ENCODE measurements at places on chromosomes 12 and 14.

GRCh38 chr12:130178282-130178681 lies 16.0 kb downstream of the FZD10 start:
- DNase-seq, result no peak

GRCh38 chr12:13126494-13126893 lies 23.0 kb upstream of the GSG1 start:
- DNase-seq, result no peak

DNA sequence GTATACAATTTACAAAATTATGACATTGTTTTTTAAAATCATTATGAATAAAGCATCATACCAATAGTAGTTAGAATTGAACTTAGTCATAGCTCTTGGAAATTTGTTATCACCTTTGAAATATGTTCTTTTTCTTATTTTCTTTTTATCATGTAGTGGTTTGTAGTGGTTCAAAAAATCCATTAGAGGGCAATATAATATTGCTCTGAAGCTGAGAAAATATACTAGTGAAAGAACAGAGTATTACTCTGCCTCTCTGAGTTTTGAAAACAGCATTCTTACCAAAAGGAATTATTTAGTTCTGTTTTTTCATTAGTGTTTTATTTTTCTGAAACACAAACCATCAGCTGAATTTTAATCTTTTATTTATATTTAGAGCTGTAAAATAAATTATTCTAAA lies 76.2 kb downstream of the PDZRN4 start:
- DNase-seq, result no peak

GRCh38 chr12:81252228-81252627 lies 174.3 kb downstream of the ACSS3 start:
- no peak for DNase-seq

GRCh38 chr14:93005135-93005813 lies 82.3 kb downstream of the CHGA start:
- DNase-seq, result no peak

DNA sequence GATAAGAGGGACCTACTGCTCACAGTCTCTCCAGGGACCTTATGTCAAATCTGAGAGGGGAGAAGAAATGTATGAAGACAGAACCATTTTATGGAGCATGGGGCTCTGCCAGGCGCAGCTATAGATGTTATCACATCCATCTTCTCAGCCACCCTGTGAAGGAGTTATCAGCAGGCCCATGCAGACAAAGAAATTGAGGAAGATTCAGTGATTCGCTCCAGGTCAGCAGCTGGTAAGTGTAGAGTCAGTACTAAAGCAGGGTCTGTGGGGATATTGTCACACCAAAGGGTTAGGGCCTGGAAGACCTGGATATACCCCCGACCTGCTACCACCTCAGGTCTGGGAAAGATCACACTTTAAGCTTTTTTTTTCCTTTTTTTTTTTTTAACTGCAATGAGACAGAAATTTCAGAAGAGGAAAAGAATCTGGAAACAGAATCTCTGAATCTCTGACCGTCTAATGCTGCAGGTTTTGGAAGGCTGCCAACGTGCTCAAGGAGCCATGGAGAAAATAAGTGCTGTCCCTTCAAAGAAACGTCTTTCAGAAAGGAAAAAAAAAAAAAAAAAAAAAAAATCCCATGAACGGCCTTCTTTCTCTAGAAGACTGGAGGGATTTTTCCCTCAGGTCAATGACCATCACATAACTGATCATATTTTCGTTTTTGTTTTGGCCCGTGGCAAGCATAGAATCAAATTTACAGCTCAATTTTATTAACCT lies 73.3 kb upstream of the PLEKHG7 start:
- DNase-seq, result peak; percentile 40

DNA sequence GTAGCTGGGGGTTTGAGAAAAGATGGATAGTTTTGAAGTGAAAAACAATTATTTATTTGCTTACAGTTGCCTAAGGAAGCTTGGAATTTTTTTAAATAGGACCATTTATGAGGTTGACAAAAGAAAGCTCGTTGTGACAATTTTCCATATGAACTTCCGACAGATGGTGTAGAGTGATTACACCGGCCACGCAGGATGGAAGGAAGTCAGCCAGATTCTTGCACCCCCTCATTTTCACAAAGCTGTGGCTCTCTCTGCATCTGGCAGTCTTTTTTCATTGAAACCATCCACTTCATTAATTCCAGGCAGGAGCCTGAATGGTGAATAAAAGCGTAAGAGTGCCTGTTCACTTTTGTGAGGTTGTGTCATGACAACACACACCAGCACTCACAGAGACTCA lies 1284.1 kb downstream of the AACS start:
- no peak for DNase-seq

- DNase-seq, result no peak
Observed at GRCh38 chr14:20905676-20906075, 14.5 kb downstream of the RNASE3 start.

DNA sequence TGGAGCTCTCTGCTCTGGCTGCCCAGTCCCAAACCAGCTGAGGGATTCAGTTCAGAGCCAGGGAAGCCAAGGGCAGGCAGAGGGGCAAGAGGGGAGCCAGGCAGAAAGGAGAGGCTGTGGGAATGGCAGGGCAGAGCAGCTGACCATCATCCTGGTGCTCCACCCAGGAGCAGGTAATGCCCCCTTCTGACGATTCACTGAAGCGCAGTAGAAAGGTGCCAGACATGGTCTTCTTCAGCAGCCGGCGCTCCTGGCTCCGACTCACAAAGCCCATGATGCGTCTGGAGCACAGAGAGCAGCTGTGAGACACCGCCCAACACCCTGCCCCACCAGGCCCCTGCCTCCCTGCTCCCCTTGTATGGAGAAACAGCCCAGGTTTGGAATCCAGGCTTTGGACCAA lies 8.0 kb downstream of the IL23A start:
- no peak for DNase-seq

DNA sequence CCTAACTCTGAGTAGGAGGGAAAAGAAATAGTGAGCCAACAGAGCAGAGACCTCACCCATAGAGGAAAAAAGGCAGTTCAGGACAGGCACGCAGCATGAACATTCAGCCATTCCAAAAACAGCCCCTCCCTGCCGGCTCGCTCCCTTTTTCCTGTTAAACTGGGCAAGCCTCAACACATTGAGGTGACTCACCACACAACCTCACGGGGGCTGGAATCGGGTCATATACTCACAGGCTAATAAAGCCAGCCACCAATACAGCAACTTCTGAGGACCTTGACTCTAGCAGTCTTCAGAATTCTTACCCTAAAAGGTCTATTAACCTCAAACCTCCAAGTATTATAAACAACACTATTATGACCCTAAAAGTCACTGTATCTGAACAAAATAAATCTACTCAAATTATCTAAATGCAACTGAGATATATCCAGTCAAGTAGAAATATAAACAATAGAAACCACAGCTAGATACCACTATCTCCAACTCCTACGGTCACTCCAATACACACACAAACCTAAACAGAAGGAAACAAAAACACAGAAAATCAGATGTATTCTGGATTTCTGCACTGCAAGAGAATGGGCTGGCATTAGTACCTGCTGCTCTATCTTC lies 6.3 kb downstream of the YBX3 start:
- peak; percentile 84 for DNase-seq

DNA sequence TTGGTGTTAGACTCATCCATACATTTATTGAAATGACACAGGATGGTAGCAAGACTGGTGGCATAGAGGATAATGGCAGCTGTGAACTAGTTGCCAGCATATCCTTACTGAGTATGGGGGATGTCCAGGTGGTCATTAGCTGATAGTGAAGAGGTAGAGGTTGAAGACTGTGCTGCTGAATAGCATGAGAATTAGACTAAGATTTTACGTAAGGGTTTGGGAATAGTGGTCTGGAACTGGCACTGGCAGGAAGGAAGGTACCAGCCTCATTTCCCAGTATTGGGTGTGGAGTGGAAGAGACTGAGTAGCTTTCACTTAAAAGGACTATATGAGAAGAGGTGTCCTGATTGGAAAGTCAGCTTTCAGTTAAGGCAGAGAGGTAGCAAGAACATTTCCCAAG lies 6.5 kb downstream of the ERC1 start:
- DNase-seq, result no peak

- DNase-seq, result peak; percentile 80
Observed at GRCh38 chr12:51836041-51836826, 12.3 kb downstream of the FIGNL2 start.

DNA sequence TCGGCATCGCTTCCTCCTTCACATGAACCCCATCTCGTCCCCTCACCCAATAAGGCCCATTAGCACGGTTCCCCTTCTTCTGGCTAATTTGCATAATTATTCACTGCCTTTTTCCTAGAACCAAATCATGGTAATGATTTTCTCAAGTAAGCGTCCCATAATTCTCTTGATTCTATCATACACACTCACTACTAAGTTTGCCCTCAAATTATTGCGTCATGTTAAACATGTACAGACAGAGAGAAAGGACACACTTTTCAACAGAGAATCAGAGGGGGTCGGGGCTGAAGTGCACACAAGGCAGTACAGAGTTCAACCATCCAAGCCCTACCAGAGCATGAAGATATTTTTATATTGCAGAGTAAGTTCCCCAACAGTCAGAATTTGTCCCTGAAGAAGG lies 256.6 kb downstream of the FOXN3 start:
- no peak for DNase-seq

GRCh38 chr12:3538466-3539030 lies 47.5 kb downstream of the PRMT8 start:
- DNase-seq, result no peak

DNA sequence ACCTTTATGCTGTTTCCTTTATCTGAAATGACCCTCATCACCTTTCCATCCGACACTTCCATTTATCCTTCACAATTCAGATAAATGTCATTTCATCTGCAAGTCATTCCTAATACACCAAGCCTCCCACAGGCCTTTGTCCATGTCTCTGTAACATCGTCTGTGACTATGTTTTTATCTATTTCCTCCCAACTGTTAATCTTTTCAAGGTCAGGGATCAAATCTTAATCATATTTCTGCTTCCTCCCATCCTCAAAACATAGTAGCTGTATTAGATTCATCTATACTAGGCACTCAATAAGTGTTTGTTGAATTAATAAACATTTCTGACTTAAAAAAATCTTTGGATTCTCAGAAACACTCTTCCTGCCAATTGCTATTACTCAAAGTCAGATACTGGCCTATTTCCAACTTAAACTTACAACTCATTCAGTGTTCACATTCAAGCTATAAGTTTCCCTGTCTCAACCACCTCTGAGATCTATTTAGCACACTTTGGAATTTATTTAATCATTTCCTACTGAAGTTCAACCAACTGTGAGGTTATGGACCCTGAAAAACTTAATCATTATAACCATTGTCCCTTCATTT lies 100.2 kb upstream of the ALX1 start:
- no peak for DNase-seq

- DNase-seq, result no peak
Observed at GRCh38 chr14:35754671-35755070, 54.4 kb downstream of the RALGAPA1 start.

- DNase-seq, result no peak
Observed at GRCh38 chr12:106097011-106097410, 41.7 kb downstream of the NUAK1 start.

DNA sequence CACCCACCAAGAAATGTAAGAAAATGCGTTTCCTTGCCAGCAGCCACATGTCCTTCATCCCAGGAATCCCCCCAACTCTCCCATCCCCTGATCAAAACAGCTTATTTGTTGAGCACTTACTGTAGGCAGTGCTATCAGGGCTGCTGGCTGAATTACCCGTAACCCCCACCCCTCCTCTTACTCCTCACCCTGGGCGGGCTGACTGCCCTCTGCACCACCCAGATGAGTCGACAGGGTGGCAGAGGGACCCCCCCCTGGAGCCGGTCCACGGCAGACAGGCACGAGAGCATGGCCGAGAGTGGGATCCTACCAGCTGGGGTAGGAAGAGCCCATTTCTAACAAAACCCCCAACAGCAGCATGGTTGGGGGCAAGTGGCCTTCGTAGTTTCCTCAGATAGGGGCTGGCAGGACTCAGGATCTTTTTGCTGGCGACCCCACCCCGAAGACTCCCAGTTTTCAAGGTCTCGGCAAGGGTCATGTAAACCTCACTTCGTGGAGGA lies 1.1 kb upstream of the RHOF start:
- no peak for DNase-seq

- DNase-seq, result no peak
Observed at GRCh38 chr12:76914102-76914859, 35.5 kb upstream of the CSRP2 start.

DNA sequence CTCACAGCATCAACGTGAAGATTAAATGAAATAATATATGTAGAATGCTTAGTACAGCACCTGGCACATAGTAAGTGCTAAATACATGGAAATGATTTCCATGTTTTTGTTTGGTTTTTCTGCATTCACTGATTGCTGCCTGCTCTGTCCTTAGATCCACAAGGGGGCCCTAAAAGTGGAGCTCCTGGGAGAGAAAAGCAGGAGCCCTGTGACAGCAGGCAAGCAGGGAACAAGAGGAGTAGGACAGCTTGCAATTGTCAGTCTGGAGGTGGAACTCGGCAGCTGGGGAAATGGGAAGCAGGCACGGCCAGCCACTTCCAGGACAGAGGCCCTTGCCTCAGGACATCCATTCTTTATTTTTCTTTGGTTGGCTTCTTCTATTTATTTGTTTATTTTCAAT lies 292.9 kb downstream of the BMP4 start:
- DNase-seq, result peak; percentile 89

DNA sequence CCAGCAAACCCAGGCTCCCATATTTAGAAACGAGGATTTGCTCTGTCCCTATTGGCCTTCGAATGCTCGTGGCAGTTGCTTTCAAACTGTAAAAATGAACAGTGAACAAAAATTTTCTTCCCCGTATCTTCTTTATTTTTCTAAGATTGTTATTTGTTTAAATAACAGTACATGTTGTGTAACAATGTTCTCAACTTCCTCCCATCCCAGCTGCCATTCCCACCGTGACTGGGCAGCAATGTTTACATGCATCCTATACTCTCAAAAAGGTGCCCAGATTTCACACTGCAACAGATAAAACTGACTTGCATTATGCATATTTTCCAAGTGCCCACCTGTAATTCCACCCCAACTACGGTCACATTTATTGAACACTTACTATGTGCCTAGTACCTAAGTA lies 12.8 kb downstream of the VCPKMT start:
- no peak for DNase-seq

GRCh38 chr12:124020514-124020949 lies 47.5 kb downstream of the ZNF664 start:
- DNase-seq, result no peak
